ENCODE measurements at places on chromosomes 7 and 10.

DNA sequence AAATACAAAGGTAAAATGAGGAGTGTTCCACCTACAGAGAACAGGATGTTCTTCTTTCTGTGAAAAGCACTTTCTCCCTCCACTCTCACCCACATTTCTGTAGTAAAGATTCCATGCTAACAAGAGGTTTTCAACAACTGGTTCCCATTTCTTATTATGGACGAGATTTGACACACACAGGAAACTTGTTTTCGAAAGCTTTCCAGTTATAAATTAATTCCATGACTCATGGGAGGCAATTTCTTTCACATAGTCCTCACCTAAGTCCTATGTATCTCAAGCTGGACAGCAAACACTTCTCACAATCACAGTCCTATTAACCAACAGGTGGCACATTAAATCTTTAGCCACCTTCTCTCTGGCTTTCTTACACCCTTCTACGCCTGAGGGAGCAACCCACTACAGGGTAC, 24.5 kb downstream of the RAPGEF5 start:
- DNase-seq = no peak

DNA sequence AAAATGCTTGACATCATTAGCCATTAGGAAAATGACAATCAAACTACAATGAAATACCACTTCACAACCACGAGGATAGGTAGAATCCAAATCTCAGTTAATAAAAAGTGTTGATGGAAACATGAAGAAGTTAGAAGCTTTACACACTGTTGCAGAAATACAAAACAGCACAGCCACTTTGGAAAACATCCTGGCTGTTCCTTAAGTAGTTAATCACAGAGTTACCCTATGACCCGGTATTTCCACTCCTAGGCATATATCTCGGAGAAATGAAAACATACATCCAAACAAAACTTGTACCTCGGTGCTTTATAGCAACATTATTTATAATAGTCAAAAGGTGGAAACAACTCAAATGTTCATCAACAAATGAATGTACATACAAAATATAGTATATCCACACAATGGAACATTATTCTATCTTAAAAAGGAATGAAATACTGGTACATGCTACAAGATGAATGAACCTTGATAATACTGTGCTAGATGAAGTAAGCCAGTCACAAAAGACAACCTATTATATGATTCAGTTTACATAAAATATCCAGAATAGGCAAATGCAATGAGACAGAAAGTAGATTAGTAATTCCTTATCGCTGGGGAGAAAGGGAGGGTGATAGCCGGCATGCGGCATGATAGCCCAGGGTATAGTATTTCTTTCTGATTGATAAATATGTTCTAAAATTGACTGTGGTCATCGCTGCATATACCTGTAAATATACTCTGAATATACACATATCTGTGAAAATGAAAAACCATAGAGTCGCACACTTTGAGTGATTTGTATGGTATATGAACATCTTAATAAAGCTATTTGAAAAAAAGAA, 1.9 kb downstream of the VWDE start:
- no peak for DNase-seq

GRCh38 chr10:119653916-119654315, 2.7 kb downstream of the BAG3 start:
- no peak for DNase-seq

DNA sequence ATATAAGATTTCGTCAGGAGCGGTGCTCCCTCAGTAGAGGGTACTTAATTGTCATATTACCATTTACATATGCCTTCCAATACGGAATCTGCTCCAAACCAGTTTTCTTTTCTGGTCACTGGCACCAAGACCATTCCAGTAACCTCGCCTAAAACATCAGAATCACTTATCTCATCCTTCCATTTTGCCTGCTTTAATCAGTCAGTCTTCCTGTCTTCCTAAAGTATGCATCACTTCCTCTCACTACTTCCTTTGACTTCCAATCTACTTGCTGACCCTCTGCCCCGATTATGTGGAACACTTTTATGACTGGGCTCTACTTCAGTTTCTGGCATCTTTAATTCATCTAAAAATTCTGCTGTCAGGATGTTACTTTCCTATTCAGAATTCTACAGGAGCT, 33.5 kb downstream of the CUL2 start:
- no peak for DNase-seq

- no peak for DNase-seq
Measured at GRCh38 chr10:598415-599170, 90.9 kb downstream of the DIP2C start.

DNA sequence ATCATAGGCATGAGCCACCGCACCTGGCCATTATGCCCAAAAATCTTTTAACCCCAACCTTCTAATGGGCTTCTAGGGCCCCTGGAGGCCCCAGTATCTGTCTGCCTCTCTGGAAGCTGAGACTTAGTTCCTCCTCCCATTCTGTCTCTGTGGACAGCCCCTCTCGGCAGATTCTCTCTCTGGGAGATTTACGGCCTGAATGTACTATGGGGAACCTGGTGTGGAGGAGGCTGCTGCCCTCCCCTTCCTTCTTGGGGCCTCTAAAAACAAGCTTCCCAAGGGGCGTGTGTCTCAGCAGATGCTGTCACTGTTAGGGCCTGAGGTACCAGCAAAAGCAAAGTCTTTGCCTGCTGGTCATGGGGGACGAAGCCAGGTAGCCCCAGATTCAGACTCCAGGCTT, 35.8 kb upstream of the PRKAR1B start:
- no peak for DNase-seq
